Sigmoid colon (tissue), 7 donors: ENCODE measurements at places on chromosomes 4 and X. TPM values are rescaled to one million over a fixed set of nuclear protein-coding genes. Genes with fewer than 3 reads are reported as not detected.

FAM9B gene
- not detected for polyA plus RNA-seq

LAMP2 gene
- polyA plus RNA-seq, result 12.6 TPM

RPL39 gene
- polyA plus RNA-seq, result 11,369 TPM

TMEM150C gene
- polyA plus RNA-seq, result 5.6 TPM

DNA sequence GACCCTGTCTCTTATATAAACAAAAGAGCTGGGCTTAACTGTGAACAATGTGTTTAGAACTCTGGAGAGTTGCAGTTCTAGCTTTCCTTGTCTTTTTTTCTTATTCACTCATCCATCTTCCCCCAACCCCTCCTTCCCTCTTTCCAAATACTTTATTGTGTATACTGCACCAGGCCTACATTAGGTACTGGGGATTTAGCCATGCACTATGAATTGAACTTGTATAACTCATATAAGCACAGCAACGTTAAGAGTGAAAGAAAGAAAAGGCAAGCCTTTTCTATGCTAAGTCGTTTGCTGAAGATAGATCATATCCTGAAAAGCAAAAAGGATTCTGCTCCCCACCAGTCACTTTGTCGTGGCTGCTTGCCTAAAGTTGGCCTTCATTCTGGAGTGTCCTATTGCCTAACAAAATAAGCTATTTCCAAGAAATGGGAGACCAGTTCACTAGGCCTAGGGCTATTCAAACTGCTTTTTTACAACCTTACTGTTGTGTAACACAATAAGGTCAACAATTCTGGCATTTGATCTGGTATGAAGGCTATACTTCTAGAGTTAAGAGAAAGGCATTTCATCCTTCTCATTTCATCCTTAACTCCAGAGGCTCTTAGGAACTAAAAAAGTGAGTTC, 32.2 kb downstream of the CCNI start:
- no peak overlapping the region for H3K4me3 ChIP-seq
- no peaks in the 10 kb centered on the region for H3K27me3 ChIP-seq
- H3K4me1 ChIP-seq, result no peaks in the 10 kb centered on the region
- no peaks in the 10 kb centered on the region for H3K36me3 ChIP-seq
- no peak for DNase-seq

GRCh38 chr4:169256101-169256612, 14.6 kb downstream of the SH3RF1 start:
- H3K4me1 ChIP-seq, result peaks cover 36% of the 10 kb centered on the region
- no peak for DNase-seq
- H3K4me3 ChIP-seq, result no peak overlapping the region
- H3K36me3 ChIP-seq, result no peaks in the 10 kb centered on the region
- H3K27ac ChIP-seq, result no peak overlapping the region
- H3K27me3 ChIP-seq, result no peaks in the 10 kb centered on the region

DNA sequence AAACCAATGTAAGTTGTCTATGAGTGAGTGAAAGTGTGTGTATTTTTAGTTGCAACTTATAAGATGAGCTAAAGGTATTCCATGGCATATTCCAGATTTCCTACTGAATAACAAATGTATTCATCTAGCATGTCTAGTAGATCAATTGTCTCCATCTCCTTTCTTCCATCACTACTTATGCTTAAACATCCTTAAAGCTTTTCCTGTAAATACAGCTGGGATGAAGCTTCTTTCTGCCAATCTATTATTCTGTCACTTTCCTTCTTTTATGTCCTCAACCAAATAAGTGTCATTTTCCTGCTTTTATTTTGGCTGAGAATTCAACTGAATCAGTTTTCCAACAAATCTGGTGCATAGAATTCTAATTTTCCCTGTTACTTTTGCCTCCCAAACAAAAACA, 136.3 kb downstream of the COL25A1 start:
- DNase-seq, result no peak
- no peak overlapping the region for H3K27ac ChIP-seq
- H3K4me3 ChIP-seq, result no peak overlapping the region
- H3K27me3 ChIP-seq, result no peaks in the 10 kb centered on the region

DNA sequence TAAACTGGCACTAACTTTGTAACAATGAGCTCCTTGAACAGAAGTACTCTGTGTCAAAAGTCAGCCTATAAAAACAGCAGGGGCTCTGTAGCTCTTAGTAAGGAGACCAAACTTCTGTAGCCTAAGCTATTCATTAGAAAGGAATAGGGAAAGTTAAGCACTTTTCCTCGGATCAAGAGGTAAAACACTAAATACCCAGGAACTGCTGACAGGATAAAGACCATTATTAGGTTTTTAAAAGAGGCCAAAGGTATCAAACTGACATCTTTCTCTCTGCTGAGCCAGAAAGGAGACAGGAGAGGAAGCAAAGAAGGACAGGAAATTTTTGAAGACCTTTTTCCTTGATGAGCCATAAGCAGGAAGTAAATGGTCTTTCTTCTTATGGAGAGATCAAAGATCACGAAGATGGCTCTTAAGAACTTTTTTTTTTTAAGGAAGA, 31.9 kb downstream of the ANAPC10 start:
- H3K4me1 ChIP-seq, result no peaks in the 10 kb centered on the region
- no peak overlapping the region for H3K27ac ChIP-seq
- DNase-seq, result no peak

GRCh38 chr4:164396439-164396838, 357.5 kb upstream of the SMIM31 start:
- H3K4me1 ChIP-seq, result no peaks in the 10 kb centered on the region
- H3K36me3 ChIP-seq, result no peaks in the 10 kb centered on the region
- no peak overlapping the region for H3K27ac ChIP-seq
- DNase-seq, result no peak
- H3K27me3 ChIP-seq, result no peaks in the 10 kb centered on the region

DNA sequence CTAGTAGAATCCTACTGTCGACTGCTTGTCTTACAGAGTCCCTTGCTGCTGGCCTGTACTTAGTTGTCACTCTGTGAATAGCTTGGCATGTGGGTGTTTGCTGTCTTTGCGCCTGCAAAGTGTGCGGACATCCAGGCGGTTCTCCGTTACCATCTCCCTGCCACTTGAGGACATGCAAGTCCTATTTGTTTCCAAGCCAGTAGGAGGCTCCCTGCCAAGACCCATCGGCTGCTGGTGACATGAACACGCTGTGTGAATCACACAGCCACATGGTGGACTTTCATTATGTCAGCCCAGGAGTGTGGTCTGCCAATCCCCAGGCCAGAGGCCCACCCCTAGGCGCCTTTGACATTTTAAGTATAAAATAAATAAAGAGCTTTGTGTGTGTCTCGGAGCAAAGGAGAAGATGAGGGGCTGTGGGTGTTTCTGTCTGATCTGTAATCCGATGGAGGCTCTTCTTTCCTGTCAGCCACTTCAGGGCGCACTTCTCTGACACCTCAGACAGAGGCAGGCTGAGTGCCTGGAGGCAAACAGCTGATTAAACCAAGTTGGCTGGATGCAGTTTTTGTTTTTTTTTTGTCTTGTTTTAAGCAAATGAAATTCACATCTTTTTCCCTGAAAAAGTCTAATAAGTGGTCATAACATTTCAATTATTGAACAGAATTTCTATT, 51.5 kb downstream of the ALPK1 start:
- H3K27ac ChIP-seq, result no peak overlapping the region
- DNase-seq, result no peak
- H3K36me3 ChIP-seq, result no peaks in the 10 kb centered on the region
- no peaks in the 10 kb centered on the region for H3K27me3 ChIP-seq

DNA sequence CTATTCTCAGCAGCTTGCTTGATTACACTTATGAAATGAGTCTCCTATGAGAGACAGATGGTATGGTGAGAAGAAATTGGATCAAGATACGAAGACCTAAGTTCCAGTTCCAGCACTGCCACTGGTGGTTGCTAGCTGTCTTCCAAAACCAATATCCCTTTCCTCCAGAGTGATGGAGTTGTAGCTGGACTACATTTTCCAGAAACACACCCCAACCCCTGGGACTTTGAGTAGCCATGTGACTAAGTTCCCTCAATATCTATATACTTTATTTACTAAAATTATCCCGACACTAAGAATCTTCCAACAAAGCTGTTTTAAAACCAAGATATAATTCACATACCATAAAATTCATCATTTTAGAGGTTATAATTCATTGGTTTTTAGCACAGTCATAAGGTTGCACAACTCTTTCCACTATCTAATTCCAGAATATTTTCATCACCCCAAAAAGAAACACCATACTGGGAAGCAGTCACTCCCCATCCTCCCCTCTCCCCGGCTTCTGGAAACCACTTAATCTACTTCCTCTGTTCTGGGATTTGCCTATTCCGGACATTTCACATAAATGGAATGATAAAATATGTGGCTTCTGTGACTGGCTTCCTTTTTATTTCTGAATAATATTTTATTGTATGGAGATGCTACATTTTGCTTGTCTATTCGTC, 118.0 kb downstream of the MANBA start:
- DNase-seq, result no peak
- H3K4me3 ChIP-seq, result no peak overlapping the region
- no peaks in the 10 kb centered on the region for H3K27me3 ChIP-seq
- H3K4me1 ChIP-seq, result no peaks in the 10 kb centered on the region

DNA sequence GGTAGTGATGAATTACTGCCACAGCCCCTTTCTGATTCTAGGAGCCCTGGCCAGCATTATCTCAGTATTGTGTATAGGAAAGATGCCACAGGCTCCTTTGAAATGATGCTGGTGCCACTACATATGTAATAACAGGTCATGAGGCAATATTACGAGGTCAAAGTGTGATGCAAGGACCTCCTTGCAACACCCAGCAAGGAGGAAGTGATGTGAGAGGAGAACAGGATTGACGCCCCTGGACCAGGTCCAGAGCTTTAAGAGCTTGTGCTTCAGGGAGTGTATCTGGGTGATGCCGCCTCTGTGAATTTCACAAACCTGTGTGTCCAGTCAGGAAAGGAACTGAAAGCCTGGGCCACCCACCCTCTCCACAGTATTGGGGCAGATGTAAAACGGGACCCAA, 261.8 kb downstream of the MID1IP1 start:
- no peak overlapping the region for H3K27ac ChIP-seq
- peaks cover 10% of the 10 kb centered on the region for H3K4me1 ChIP-seq
- H3K36me3 ChIP-seq, result no peaks in the 10 kb centered on the region
- no peak overlapping the region for H3K4me3 ChIP-seq
- H3K27me3 ChIP-seq, result no peaks in the 10 kb centered on the region
- DNase-seq, result no peak
